ENCODE measurements at places on chromosomes 2 and 18.

DNA sequence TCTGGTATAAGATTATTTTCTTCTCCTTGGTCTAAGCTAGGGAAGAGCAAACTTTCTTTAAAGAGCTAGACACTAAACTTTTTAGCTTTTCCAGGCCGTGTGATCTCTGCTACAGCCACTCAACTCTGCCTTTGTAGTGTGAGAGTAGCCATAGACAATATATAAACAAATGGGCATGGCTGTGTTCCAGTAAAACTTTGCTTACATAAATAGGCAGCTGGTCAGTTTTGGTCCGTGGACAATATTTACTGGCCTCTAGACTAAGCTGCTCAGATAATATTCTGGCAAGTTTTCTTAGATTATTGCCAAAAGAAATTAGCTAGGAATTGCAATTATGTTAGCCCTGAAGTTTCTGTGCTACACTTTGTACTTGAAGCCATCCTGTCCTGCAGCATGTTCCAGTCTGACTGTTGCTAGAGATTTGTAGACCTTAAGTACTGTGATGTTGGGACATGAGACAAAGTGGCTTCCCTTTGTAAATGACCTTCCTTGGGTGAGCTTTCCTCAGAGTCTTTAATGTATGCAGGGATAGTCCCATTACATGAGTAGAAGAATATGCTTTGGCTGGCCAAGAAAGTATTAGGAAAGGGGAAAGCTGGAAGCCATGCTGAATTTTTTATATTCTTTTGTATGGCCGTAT lies 126.9 kb downstream of the SOX11 start:
- no peak for DNase-seq

DNA sequence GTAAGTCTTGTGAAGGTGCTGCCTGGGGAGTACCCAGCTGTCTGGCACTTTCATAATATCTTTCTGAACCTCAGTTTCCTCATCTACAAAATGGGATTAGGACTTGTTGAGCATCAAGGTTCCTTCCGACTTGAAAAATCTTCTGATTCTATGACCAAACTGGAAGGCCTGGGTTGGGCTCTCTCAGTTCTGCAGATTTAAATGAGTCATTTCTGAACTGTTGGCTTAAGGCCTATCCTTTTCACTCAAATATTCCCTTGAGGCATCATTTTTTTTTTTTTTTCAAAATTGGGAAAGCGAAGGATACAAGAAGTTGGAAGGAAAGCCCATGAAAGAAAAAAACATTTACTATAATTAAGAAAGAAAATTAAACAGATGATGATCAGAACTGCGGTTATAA lies 40.8 kb upstream of the CYP1B1 start:
- peak; percentile 69 for DNase-seq

GRCh38 chr2:168465594-168465993 lies 9.5 kb downstream of the CERS6 start:
- peak; percentile 7 for DNase-seq

DNA sequence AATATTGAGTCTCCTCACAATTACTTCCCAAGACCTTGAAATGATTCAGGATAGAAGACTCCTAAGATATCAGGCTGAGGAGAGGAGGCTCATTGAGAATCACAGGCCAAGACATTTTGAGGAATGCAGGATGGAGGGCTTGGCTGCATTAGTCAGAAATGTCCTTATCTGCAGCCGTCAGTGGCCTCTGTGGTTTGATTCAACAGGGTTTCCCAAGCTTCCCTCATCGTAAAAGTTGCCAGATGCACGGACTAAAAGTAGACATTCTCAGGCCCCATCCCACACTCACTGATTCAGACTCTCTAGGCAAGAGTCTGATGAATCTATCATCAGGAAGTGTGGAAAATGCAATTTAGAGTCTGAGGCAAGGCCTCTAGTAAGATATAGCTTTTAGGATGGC lies 34.0 kb upstream of the TMEM178A start:
- peak; percentile 97 for DNase-seq

DNA sequence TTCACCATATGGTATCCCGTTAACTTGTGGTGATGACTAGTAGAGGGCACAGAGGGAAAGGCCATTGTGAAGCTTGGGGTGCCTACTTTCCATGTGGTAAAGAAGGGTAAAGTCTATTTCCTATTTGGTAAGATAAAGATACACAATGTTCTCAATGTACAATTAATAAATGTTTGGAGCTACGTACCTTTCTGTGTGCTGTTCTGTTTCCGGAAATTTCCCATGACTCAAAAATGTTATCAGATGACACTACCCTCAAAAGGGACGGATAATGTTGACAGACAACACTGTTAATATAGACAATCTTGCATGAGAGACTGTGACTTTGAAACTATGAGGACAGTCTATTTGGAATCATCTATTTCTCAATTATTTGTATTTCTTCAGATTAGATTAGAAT lies 4.2 kb upstream of the SULT1C3 start:
- no peak for DNase-seq

Measured in fibroblast of skin of right quadriceps (primary cell).